ENCODE measurements at places on chromosomes 2 and 18. TPM values are rescaled to one million over a fixed set of nuclear protein-coding genes. Genes with fewer than 3 reads are reported as not detected.
A peak's percentile ranks its signal among the peaks of the same experiment; 100 is the strongest.

GCG gene
- not detected for total RNA-seq

SERPINB10 gene
- total RNA-seq, result not detected

TXNDC2 gene
- total RNA-seq, result not detected

RUFY4 gene
- total RNA-seq, result not detected

CNOT9 gene
- 65.8 TPM for total RNA-seq

SLC66A2 gene
- 67.0 TPM for total RNA-seq

PUM2 gene
- total RNA-seq, result 18.3 TPM

AQP4 gene
- not detected for total RNA-seq

VIL1 gene
- total RNA-seq, result not detected

AQP12B gene
- total RNA-seq, result not detected

KCNIP3 gene
- total RNA-seq, result 11.9 TPM

ANKRD30B gene
- total RNA-seq, result not detected

CTLA4 gene
- total RNA-seq, result not detected

CDKL4 gene
- total RNA-seq, result not detected

PDE1A gene
- total RNA-seq, result 16.3 TPM

SP140L gene
- total RNA-seq, result 8.0 TPM

SCG2 gene
- 0.25 TPM for total RNA-seq

DNA sequence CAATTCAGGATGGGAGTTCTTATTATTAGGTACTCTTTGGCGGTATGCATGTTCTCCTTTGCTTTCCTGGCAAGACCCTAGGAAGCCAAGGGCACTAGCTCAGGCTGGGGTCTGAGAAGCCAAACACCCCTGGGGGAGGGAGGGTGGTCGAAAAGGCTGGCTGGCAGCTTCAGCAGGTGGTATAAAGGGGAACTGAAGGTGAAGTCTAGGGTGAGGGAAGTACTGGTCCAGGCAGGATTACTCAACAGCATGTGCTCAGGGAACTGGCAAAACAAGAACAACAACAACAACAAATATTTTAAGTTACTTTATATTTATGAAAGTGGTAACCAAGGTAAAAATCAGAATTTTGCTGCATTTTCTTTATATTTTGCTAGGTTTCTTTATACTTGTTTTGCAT is 40.7 kb upstream of the PCBP1 start:
- H3K4me3 ChIP-seq, result no peak overlapping the region
- no peaks in the 10 kb centered on the region for H3K27me3 ChIP-seq
- peaks cover 6% of the 10 kb centered on the region for H3K4me1 ChIP-seq
- H3K27ac ChIP-seq, result no peak overlapping the region

- H3K4me3 ChIP-seq, result peak overlapping the region; percentile 93
- no peaks in the 10 kb centered on the region for H3K27me3 ChIP-seq
- peak overlapping the region; percentile 98 for H3K27ac ChIP-seq
- peak; percentile 44 for DNase-seq
These were observed 1.5 kb upstream of the AAK1 start for GRCh38 chr2:69645031-69645431.

DNA sequence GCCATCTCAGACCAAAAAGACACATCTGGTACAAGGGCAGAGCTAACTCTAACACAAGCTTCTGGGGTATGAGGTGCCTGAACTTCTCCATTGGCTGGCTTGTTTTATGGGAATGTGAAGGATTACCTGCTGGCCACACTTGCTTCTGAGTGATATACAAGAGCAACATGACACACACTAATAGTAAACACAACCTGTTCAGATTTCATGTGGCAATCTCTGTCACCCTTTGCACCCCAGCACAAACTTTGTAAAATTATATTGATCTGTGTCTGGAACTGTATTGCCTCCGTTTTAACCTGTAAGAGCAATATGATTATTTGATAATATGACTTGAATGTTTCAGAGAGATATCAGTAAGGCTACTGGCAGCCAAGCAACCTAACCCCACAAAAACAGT is 276.7 kb downstream of the CCDC85A start:
- DNase-seq, result no peak
- no peak overlapping the region for H3K27ac ChIP-seq
- H3K27me3 ChIP-seq, result no peaks in the 10 kb centered on the region

DNA sequence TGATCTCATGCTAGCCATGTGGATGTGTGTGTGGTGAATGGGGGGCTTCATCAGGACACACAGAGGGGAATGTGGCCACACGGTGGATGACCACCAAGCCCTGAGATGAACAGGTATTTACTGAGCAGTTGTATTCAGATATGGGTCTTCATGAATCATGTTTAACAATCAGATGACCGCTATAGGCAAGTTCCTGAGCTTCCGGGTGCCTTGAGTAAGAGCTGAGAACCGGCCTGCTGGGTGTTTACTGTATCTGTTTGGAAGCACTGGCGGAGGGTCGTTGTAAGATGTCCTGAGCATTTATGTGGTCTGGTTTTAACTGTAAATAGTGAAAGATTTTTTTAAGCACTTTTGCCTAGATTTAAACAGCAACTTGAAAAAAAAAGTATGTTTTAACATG is 43.9 kb downstream of the BOLA3 start:
- no peak overlapping the region for H3K4me3 ChIP-seq
- no peaks in the 10 kb centered on the region for H3K4me1 ChIP-seq
- no peaks in the 10 kb centered on the region for H3K27me3 ChIP-seq
- H3K27ac ChIP-seq, result no peak overlapping the region
- H3K36me3 ChIP-seq, result no peaks in the 10 kb centered on the region

DNA sequence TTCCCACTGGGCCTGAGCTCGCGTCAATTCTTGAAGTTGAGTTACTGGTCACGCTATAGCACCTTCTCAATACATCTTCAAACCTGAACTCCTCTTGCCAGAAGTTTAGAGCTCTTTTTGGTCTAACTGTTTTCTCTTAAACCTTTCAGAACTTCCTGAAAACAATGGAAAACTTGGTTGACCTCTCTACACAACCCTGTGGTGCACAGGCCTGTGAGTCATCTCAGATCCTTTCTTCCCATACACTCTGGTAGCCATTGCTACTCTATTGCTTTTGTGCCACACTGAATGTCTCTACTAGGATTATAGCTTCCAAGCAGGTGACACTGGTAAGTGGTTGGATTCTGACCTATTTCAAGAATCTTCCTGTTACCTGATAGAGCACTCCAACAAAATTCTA is 321.5 kb upstream of the FSIP2 start:
- H3K4me3 ChIP-seq, result no peak overlapping the region
- no peak for DNase-seq
- no peaks in the 10 kb centered on the region for H3K27me3 ChIP-seq
- no peak overlapping the region for H3K27ac ChIP-seq
- H3K36me3 ChIP-seq, result no peaks in the 10 kb centered on the region

GRCh38 chr18:35331367-35332087 is 12.7 kb downstream of the ZNF24 start:
- H3K27me3 ChIP-seq, result no peaks in the 10 kb centered on the region
- peaks cover 45% of the 10 kb centered on the region for H3K36me3 ChIP-seq
- H3K4me3 ChIP-seq, result no peak overlapping the region
- DNase-seq, result no peak

- H3K36me3 ChIP-seq, result no peaks in the 10 kb centered on the region
- H3K4me1 ChIP-seq, result no peaks in the 10 kb centered on the region
- H3K4me3 ChIP-seq, result no peak overlapping the region
- H3K27me3 ChIP-seq, result no peaks in the 10 kb centered on the region
- DNase-seq, result no peak
- H3K27ac ChIP-seq, result no peak overlapping the region
These were observed 326.8 kb upstream of the GYPC start for GRCh38 chr2:126329173-126329572.

- H3K27me3 ChIP-seq, result no peaks in the 10 kb centered on the region
- H3K4me1 ChIP-seq, result no peaks in the 10 kb centered on the region
- DNase-seq, result no peak
- H3K36me3 ChIP-seq, result no peaks in the 10 kb centered on the region
These were observed 368.7 kb downstream of the ZNF516 start for GRCh38 chr18:76126327-76126726.

DNA sequence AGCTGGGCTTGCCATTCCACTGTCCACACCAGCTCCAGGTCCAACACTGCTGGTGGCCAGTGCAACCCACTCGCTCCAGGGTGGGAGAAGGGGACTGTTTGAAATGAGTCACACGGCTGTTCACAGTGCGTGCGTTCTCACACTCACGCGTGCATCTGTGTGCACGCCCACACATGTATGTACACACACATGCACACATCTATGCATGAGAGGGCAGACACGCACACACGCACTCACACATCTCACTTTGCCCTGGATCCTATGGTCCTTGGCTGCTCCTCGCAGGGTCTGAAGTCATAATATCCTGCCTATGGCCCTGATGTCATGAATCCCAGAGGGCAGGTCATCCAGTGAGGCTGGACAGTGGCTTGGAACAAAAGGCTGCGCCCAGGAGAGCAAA is 182.8 kb downstream of the EIPR1 start:
- no peaks in the 10 kb centered on the region for H3K27me3 ChIP-seq
- DNase-seq, result no peak
- H3K4me1 ChIP-seq, result no peaks in the 10 kb centered on the region
- no peak overlapping the region for H3K4me3 ChIP-seq
- H3K36me3 ChIP-seq, result no peaks in the 10 kb centered on the region

GRCh38 chr2:144452989-144453336 is 67.0 kb downstream of the ZEB2 start:
- H3K36me3 ChIP-seq, result no peaks in the 10 kb centered on the region
- H3K27ac ChIP-seq, result peak overlapping the region; percentile 89
- no peaks in the 10 kb centered on the region for H3K27me3 ChIP-seq

- H3K27ac ChIP-seq, result no peak overlapping the region
- DNase-seq, result no peak
- H3K27me3 ChIP-seq, result no peaks in the 10 kb centered on the region
- peaks cover 22% of the 10 kb centered on the region for H3K4me1 ChIP-seq
- no peaks in the 10 kb centered on the region for H3K36me3 ChIP-seq
These were observed 112.7 kb upstream of the TACR1 start for GRCh38 chr2:75311993-75312392.

DNA sequence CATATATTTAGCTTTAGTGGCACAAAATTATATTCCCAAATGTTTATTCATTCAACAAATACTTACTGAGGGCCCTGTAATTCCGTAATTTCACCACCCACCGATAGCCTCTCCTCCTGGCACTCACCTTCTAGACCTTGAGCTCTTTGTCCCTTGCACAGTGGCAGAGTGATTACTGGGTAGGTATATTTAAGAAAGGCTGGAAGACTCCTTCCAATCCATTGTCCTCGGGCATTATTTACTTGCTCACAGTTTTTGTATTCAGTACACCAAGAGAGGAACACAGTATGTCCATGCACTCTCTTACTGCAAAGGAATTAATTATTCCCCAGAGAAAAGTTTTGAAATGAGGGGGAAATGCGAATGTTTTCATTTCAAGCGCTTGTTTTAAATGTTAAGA is 1.1 kb upstream of the CDCA7 start:
- H3K36me3 ChIP-seq, result no peaks in the 10 kb centered on the region
- H3K27ac ChIP-seq, result no peak overlapping the region
- peaks cover 38% of the 10 kb centered on the region for H3K27me3 ChIP-seq
- no peaks in the 10 kb centered on the region for H3K4me1 ChIP-seq

GRCh38 chr2:229045671-229046070 is 225.4 kb downstream of the PID1 start:
- H3K4me3 ChIP-seq, result no peak overlapping the region
- H3K27me3 ChIP-seq, result no peaks in the 10 kb centered on the region
- H3K36me3 ChIP-seq, result no peaks in the 10 kb centered on the region
- DNase-seq, result no peak
- H3K27ac ChIP-seq, result no peak overlapping the region
- H3K4me1 ChIP-seq, result no peaks in the 10 kb centered on the region

DNA sequence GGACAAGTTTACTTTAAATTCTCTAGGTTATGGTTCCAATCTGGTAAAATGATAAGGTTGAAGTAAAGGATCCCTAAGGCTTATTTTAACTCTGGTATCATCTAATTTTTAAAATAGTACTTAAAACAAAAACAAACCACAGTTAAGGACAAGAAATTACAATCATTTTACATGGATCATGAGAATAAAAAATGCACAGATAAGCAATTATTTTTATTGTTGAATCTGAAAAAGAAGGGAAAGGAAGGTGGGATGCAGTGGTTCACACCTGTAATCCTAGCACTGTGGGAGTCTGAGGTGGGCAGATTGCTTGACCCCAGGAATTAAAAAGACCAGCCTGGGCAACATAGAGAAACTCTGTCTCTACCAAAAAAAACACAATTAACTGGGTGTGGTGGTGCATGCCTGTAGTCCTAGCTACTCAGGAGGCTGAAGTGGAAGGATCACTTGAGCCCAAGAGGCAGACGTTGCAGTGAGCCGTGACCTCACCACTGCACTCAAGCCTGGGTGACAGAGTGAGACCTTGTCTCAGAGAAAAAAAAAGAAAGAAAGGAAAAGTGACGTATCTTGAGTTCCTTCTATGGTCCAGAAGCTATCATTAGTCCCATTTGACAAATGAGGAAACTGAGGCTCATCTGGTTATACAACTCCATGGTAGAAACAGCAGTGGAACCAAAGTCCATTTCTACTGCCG is 2.5 kb downstream of the TNFAIP6 start:
- H3K36me3 ChIP-seq, result no peaks in the 10 kb centered on the region
- no peak overlapping the region for H3K4me3 ChIP-seq
- no peaks in the 10 kb centered on the region for H3K27me3 ChIP-seq
- H3K27ac ChIP-seq, result no peak overlapping the region
- no peak for DNase-seq

DNA sequence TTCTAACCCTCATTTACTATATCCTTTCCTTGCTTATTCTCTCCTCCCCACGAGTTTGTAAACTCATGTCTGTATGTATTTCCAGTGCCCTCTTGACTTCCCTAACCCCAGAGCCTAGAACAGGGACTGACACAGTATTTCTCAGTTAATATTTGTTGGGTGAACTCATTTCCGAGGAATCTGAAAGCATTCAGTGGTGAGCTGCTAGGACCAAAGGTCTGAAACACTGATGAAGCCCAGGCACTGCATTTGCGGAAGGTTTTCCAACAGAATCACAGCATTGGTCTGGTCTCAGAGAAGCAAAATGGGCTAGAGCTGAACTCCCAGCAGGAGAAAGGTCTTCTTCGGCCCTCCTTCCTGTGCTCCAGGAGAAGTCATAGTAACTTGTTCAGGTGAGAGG is 56.8 kb downstream of the SOX11 start:
- no peak overlapping the region for H3K27ac ChIP-seq
- H3K36me3 ChIP-seq, result no peaks in the 10 kb centered on the region
- DNase-seq, result no peak
- no peaks in the 10 kb centered on the region for H3K4me1 ChIP-seq
- no peaks in the 10 kb centered on the region for H3K27me3 ChIP-seq

DNA sequence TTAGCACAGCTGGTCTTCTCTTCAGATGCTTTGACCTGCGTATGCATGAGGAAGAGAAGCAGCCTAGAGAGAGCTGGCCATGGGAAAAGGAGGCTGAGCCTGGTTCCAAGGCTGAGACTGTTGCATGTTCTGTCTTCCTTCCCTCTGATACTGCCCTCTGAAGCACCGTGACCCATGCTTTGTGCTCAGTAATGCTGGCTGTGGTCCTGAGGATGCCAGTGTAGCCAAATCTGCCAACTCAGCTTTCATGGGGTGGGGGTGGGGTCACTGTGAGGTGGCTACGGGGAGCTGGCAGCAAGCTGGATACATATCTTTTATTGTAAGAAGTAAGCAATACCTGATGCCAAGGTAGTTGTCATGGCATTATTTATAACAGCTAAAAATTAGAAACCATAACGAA is 41.5 kb downstream of the EPAS1 start:
- no peak overlapping the region for H3K27ac ChIP-seq
- no peak for DNase-seq
- no peak overlapping the region for H3K4me3 ChIP-seq
- H3K27me3 ChIP-seq, result no peaks in the 10 kb centered on the region
- peaks cover 40% of the 10 kb centered on the region for H3K4me1 ChIP-seq

GRCh38 chr2:107132070-107132469 is 246.1 kb upstream of the ST6GAL2 start:
- no peak overlapping the region for H3K27ac ChIP-seq
- H3K27me3 ChIP-seq, result no peaks in the 10 kb centered on the region
- DNase-seq, result no peak
- H3K4me1 ChIP-seq, result no peaks in the 10 kb centered on the region
- no peak overlapping the region for H3K4me3 ChIP-seq

- no peaks in the 10 kb centered on the region for H3K36me3 ChIP-seq
- no peak for DNase-seq
These were observed 177.9 kb downstream of the ALK start for GRCh38 chr2:29743516-29743915.

Data from GM23248 (cell line).